ENCODE measurements at places on chromosomes 12 and 14.

GRCh38 chr14:23183158-23183470 lies 346 bp downstream of the SLC7A8 start:
- no peak for DNase-seq

DNA sequence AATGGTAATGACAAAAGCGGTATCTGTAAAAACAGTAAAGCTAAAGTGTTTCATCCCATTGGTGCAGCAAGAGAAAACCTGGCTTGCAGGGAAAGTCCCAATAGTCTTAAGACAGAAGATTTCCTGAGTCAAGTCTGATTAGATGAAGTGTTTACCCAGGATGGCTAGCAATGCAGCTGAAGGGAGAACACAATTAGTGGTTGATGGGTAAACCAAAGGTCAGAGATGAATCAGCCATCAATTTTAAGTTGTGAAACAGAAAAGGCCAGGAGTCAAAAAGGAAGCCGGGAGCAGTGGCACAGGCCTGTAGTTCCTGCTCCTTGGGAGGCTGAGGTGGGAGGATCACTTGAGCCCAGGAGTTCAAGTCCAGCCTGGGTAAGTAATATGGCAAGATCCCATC lies 52.6 kb downstream of the SEC23A start:
- DNase-seq, result no peak

DNA sequence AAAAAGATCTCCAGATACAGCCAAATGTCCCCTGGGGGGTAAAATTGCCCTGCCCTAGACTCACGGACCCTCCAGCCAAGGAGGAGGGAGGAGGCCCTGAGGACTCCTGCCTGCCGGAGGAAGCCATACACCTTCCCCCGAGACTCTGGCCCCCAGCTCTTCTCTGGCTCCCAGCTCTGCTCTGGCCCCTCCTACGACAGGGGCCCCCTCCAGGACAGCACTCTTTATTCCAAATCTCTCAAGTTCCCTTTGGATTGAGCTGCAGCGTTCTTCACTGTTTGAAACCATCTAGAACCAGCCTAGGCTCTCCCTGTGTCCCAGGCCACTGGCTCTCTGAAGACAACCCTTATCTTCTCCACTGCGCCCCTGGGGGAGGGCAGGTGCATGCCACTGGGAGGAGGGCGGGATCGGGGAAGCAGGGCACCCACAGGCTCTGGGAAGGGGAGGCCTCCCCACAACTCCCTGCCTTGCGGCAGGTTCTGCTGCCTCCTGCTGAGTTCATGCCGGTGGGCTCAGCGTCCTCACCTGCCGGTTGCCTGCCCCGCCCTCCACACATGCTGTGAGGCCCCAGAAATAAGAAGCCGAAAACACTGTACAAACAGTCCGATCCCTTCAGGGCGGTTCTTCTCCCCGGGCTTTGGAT lies 112.7 kb downstream of the DICER1 start:
- no peak for DNase-seq

GRCh38 chr12:57456145-57456700 lies 1.1 kb downstream of the INHBE start:
- DNase-seq, result no peak

DNA sequence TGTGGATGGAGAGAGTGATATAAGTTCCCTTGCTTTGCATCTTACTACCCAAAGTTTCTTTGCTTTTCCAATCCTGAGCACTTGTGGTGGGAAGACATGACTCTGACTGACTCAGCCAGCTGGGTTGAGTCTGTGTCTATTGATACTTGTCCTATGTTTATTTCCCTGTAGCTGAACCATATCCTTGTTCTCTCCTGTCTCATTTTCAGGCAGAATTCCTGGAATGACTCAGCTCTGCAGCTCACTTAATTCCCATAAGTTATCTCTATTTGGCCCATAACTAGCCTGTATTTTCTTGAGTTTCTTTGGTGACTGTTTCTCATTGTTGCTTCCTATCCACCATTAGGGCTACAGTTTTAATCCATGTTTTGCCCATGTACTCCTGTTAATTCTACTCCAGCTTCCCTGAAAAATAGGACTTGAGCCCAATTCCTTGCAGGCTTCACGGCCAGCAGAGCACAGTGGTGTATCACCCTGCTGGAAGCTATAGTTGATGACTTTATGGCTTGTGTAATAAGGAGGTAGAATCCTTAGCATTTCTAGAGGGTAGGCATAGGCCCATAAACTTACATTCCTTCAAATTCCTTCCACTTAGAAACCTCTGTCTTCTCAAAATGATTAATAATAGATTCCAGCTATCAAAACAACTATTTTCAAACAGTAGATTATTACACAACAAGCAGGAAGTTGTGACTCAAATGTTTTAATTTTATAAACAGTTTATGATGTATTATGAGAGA lies 183.1 kb downstream of the TMTC3 start:
- DNase-seq, result no peak

DNA sequence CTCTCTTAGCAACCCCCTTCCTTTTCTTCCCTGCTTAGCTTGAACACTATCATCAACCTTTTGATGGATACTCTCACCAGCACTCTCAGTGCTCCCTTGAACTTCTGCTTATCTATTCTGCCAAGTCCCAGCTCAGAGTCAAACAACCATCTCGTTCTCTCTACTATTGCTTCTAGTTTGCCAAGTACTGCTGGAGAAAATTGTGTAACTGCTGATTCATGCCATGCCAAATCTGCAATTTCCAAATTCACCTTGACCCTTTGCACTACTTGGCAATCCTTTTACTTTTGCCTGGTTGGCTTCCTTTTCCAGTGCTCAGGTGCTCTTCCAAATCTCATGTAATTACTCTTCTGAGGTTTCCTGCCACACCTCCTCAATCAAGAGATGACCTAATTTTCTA lies 2.8 kb upstream of the CCDC196 start:
- no peak for DNase-seq

DNA sequence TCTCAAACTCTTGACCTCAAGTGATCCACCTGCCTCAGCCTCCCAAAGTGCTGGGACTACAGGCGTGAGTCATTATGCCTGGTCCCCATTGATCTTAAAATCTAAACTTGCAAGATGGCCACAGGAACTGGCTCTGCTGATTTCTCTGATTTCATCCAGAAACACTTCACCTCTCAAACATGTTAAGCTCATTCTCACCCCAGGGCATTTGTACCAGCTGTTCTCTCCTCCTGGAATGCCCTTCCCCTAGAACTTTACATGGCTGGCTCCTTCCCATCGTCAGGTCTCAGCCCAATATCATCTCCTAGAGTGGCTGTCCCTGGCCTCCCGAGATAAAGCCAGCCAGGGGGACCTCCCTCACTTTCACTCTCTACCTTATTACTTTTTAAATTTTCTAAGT lies 5.3 kb upstream of the LRTM2 start:
- DNase-seq, result no peak

DNA sequence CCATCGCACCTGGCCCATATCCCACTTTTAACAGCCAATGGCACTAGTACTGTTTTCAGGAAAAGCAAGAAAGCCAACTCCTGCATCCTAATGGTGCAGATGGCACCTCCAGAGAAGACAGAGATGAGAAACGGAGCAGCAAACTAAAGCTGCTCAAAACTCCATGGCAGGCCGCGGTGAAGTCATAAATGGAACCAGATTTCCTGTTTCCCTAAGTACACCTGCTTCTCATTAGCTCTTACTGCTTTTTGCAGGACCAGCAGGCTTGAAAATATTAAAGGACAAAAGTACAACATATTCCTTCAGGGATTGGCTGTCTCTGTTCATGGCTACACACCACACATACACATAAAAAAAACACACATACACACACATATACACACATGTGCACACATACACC lies 36.7 kb upstream of the LGALS3 start:
- no peak for DNase-seq

GRCh38 chr14:96762650-96763049 lies 34.5 kb upstream of the VRK1 start:
- no peak for DNase-seq

GRCh38 chr14:22188318-22188717 lies 400.7 kb downstream of the DAD1 start:
- DNase-seq, result no peak

GRCh38 chr12:86931714-86932113 lies 675.5 kb upstream of the MGAT4C start:
- DNase-seq, result no peak

GRCh38 chr12:130959632-130960031 lies 5.9 kb downstream of the ADGRD1 start:
- DNase-seq, result no peak

DNA sequence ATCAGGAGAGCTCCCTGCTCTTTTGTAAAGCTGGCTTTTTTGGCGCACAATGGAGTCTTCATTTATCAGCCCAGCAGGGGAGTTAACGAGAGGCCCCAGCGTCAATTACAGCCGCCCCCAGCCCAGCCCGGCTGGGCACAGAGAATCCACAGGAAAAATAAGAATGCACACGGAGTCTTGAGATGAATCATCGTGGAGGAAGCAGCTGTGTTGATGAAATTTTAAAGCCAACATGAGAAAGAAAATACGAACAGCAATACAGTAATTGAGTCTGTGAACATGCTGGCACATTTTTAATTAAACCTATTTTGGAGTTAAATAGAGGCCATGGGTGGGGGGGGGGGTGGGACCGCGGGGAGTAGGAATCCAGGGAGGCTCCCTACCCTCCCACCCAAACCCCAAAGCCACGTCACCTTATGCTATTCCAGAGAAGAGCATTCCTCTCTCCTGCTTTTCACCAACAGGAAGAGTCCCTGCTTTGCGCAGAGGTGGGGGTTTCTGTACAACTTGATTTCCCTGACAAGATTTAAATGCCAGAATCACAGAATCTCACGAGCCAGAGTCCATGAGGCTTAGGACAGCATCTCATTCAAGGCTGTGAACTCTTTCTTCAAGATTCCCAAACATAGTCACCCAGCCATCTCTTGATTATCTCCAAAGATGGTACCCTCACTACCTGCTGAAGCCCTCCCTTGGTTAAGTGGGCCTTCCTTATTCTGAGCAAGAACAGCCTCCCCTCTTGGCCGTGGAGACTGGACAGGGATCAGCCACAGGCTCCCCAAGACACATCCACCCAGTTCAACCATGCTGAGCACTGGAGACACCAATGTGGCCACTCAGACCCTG lies 50.3 kb downstream of the CCNK start:
- no peak for DNase-seq

- no peak for DNase-seq
These were observed 20.6 kb downstream of the GNG2 start for GRCh38 chr14:51880835-51881580.

GRCh38 chr12:113278141-113278540 lies 56.8 kb downstream of the SLC8B1 start:
- no peak for DNase-seq

GRCh38 chr12:48758186-48758585 lies 30.7 kb downstream of the ADCY6 start:
- DNase-seq, result no peak

- no peak for DNase-seq
These were observed 174.7 kb upstream of the PLEKHG7 start for GRCh38 chr12:92528097-92528496.

GRCh38 chr12:84455598-84455997 lies 457.0 kb downstream of the SLC6A15 start:
- DNase-seq, result no peak

DNA sequence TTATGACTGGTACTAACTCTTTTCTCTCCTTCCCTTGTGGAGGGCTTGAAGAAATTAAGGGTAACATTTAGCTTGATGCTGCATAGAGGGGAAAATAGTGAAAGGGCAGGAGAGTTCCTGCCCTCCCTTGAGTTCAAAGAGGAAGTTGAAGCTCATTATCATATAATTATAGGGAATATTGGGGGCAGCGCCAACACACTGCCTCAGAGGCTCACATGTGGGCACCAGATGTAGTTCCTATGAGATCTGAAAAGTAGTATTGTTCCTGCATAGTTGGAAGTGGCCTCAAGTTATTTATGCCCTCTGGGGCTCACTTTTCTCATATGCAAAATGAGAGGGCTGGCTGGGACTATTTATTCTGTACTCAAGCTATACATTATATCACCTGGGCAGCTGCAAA lies 33.0 kb upstream of the FGF23 start:
- no peak for DNase-seq

- DNase-seq, result no peak
These were observed 948.4 kb upstream of the ATXN7L3B start for GRCh38 chr12:73589220-73589619.
